D341Med (cell line): ENCODE measurements at places on chromosomes 3 and 15.

- no peak for DNase-seq
Observed at GRCh38 chr3:127459891-127460290, 130.6 kb downstream of the TPRA1 start.

DNA sequence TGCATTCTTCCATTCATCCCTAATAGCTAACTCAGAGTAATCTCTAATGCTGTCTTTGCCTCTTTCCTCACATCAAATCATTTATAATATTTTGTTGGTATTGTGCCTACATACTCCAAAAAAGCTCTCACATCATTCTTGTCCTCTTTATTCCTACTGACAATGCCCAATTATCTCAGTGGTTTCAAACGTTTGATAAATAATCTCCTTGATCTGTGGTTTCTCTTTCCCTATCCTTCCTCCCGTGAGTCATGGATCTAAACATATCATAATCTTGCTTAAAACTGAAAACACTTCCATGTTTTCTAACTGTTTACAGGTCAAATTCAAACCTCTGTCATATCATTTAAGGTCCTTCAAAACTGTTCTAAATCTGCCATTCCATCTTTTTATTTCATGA lies 115.1 kb downstream of the CNTN6 start:
- DNase-seq = no peak

DNA sequence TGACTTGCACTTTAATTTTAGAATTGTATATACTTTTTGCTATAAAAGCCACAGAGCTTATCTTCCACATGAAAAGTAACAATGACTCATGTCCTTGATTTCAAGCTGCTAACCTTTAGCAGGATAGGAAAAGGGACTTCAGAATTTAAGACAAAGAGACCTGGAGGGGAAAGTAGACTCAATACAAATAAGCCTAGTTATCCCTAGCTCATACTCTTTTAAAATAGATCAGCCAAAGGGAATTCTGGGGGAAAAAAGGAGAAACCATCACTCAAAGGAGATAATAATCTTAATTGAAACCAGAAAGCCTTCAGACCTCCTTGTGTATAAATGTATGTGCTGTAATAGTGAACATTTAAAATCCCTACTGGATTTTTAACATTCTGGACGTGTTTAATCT lies 930.3 kb downstream of the NTRK3 start:
- DNase-seq = no peak

DNA sequence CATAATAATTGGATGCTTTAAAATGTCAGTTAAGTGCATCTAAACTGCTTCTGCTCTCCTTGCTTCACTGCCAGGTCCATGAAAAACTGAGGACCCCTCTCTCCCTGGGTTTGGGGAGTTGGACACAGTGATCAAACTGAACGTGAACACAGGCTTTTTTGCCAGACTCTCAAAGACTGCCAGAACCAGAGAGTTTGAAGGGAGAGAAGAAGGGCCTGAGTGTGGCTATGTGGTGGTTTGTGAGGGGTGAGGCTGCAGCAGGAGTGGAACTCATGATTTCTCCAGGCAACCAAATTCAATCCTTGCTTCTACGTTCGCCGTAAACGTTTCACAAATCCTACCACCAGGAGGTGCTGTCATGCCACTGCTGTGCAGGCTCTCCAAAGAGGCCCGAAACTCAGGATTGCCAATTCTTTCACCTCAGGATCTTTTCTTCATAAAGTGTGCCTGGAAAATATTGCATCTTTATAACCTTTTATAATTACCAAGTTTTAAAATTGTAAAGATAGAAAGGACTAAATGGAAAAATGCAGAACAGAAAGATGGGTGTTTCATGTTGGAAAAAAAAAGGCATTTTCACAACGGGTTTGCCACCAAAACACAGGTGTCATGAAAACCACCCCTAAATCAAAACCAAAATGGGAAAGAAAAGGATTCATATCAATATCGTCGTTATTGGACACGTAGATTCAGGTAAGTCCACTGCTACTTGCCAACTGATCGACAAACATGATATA lies 19.7 kb downstream of the TM4SF4 start:
- peak; percentile 74 for DNase-seq

DNA sequence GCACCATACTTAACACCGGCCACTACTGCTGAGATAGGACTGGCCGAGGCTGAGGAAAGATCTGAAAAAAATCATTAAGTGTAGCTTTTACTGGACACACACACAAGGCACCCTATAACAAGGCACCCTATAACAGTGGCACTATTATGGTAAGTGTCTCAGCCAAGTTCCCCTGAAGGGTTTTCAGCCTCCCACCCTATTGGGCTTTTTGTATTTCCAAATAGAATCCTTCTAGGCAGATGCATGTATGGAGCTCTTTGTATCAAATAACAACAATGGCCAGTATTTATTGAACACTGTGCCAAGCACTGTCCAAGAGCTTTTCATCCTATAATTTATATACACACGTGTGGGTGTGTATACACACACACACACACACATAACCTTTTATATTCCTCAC lies 6.7 kb upstream of the DNAJA4 start:
- DNase-seq = no peak

DNA sequence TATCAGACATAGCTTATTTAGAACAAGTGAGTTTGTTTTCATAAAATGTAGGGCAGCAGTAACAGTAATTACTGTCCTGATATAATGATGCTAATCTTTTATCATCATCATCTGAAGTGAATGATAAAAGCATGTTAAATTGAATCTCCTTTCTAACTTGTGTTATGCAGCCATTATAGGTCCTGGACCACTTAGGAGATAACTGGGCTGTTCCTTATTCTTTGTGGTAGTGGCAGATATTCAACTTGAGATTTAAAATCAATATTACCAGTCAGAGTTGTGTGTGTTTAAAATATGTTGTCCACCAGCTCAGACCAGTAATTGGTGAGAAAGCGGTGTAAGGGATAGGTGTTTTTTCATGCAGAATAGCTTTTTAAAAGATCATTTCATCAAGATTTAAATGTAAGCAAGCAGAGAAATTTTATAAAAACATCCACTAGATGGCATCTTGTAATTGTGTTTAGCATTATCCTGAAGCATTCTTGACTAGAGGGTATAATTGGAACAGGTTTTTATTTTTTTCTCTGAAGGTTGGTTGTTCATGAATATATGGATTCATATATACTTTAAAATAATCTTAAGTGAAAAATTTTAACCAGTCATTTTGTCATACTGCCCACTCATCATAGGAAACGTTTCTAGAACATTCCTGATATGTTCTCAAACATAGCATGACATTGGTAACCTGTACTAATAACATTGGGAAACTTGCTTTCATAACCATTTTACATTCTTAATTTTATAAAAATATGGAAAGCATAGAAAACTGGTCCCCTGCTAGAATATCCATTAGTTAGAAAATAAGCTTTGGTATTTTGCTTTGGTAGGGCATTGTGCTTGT lies 153.9 kb downstream of the BBX start:
- DNase-seq = peak; percentile 28

- no peak for DNase-seq
Observed at GRCh38 chr3:171181907-171182690, 155.6 kb upstream of the SLC2A2 start.

DNA sequence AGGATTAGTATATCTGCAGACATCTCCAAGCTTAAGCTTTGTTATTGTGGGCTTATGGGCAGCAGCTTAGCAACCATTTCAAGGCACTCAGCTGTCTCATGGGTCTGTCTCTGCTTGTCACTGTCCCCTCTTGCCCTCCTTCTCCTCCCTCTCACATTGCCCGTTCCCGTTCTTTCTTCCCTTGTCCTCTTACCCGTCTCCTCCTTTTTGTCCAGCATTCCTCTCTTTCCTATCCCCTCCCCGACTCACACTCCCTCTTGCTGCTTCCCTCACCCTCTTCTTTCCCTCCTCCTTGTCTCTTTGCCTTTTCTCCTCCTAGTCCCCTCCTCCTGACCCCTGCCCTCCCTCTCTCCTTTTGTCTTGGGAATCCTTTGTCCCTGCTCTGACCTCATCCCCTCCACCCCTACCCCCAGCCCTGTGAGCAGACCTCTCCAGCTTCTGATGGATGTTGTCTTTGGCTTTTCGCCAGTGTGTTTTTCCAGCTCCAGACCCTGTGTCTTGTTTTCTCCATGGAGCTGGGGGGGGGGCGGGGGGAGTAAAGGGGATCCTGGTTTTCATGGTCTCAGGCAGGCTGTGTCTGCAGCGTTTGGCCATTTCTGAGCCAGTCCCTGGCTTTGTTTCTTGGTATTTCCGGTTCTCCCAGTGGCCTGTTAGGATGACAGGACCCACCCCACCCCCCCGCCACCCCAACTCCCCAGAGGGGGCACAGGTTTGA lies 47.9 kb upstream of the TRAK1 start:
- peak; percentile 75 for DNase-seq

- peak; percentile 75 for DNase-seq
Observed at GRCh38 chr3:113035387-113035982, 44.7 kb downstream of the GTPBP8 start.

- DNase-seq = no peak
Observed at GRCh38 chr3:52185837-52186236, 12.1 kb upstream of the ALAS1 start.

DNA sequence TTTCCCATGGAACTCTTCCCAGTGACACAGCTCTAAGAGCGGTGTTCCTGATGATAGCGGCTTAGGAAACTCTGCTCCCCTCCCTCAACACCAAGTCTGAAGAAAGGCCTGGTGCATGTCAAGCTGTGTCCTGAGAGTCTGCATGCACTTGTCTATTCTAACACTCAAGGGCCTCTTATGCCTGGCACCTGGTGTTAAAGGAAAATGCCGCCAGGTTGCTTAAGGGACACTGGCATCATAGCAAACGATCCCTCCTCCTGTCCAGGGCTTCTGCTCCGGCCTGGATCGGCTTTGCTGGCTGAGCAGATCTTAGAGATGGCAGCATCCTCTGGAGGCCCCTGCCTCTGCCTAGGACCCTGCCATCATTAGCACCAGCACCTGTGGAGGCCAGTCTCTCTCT lies 121.7 kb downstream of the MEGF11 start:
- no peak for DNase-seq

DNA sequence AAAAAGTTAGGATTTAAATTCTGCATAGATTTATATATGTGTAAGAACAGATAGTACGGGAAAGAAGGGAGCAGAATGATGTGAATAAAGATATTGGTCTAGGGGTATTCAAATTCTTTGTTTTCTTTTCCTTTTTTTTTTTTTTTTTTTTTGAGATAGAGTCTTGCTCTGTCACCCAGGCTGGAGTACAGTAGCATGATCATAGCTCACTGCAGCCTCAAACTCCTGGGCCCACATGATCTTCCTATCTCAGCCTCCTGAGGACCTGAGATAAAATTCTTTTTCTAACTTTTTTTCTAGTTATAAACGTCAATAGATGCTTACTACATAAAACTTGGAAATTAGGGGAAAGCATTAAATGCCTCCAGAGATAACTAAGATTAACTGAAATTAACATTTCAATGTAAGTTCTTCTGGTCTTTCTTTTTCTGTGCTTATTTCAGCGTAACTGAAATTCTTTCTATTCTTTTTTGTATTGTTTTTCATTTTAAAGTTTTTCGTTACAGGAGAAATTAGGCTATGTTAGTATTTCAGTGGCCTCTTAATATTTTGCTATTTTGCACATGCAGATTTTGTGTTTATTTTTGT lies 29.2 kb downstream of the UBE2Q2 start:
- DNase-seq = no peak

GRCh38 chr3:4198491-4198890 lies 104.7 kb upstream of the SETMAR start:
- no peak for DNase-seq

- no peak for DNase-seq
Observed at GRCh38 chr3:11385326-11385725, 113.1 kb downstream of the ATG7 start.

- no peak for DNase-seq
Observed at GRCh38 chr15:100711516-100712021, 109.2 kb downstream of the ASB7 start.

- no peak for DNase-seq
Observed at GRCh38 chr3:193742628-193743027, 149.6 kb downstream of the OPA1 start.

- DNase-seq = no peak
Observed at GRCh38 chr3:134309987-134310700, 59.5 kb upstream of the RYK start.

DNA sequence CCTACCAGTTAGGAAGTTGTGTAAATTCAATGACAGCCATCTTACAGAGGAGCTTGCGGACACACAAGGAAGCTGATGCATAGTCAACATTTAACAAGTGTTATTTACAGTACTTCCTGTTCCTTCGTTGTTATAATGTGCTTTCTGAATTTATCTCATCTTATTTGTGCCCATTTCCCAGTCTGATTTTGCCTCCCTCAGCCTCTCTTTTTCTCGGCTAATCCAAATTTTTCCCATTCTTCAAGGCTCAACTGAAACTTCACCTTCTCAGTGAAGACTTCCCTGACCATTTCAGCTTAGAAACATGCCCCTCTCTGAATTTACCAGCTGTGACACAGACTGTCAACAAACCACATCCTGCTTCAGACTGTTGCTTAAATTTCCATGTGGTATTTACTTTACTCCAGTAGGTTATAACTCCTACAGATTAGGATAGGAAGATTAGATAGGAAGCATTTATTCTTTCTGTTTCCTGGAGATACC lies 55.7 kb upstream of the CP start:
- no peak for DNase-seq

DNA sequence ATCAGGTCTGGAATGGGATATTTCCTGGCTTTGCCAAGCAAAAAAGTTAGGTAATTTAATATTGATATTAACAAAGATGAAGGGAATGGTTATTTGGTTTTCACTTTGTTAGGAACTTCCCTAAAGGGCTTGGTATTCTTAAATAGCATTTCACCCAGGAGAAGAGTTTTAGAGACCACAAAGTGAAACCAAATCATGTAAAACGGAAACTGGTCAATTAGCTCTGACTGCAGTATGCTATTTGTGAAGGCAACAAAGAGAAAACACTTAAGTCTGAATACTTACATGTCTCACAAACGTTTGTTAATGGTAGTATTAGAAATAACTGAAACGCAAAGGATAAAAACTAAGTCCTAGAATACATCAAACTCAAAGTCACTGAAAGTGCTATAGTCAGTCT lies 32.4 kb upstream of the SETMAR start:
- DNase-seq = no peak

GRCh38 chr3:11807686-11808085 lies 39.0 kb downstream of the TAMM41 start:
- DNase-seq = no peak

DNA sequence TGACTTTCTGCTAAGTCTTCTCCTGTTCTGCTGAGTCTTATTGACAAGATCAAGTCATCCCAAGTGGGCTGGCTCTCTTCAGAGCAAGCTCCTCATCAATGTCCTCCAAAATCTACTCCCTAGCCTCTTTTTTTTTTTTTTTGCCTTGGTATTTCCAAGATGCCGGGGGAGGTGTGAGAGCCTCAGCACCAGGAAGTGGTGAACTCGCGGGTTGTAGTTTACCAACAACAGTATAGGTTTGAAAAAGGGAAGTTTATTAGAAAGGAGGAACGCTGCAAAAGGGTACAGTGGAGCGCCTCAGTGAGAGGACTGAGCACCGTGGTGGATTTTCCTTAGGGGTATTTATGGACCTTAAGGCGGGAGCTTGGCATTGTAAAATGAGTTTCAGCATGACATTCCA lies 94.3 kb upstream of the SGO1 start:
- no peak for DNase-seq

- DNase-seq = no peak
Observed at GRCh38 chr3:40044487-40044886, 235.1 kb downstream of the MYRIP start.
